ENCODE measurements at places on chromosomes 4 and X. TPM values are rescaled to one million over a fixed set of nuclear protein-coding genes. Genes with fewer than 3 reads are reported as not detected.

Gene ARHGAP36
- 0.11 TPM for polyA plus RNA-seq

Gene PRDM8
- polyA plus RNA-seq = 13.7 TPM

- DNase-seq = no peak
These were observed 102.9 kb downstream of the COX18 start for GRCh38 chr4:72966652-72967051.

- no peak for DNase-seq
These were observed 247.4 kb upstream of the GIMD1 start for GRCh38 chr4:106615961-106616360.

Gene ZNF674
- 1.7 TPM for polyA plus RNA-seq

DNA sequence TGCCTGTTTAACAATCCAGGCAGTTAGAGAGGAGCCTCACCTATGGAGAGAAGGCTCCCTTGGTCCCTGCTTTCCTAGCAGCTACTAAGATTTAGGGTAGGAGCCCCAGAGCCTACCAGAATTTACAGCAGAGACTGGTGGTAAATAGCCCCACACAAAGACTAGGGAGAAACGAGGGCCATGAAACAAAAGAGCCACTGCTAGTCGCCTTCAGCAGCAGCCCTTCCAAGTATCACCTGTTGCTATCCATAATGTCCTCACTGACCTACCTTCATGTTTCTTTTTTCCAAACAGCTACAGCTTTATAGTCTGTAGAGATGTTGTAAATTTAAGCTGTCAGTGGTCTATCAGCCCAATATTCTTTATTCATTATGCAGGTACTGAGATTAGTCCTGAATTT, 25.3 kb downstream of the ARHGEF6 start:
- DNase-seq = no peak

Measured in urinary bladder (tissue), 4 donors.